NCI-H2081 treated with DMSO at 0.1 percent for 48 hours (cell line): ENCODE measurements at places on chromosomes 5 and 9.

- no peak for DNase-seq
Observed at GRCh38 chr9:19378164-19378563, 1.9 kb downstream of the RPS6 start.

- DNase-seq, result no peak
Observed at GRCh38 chr9:20865347-20865746, 166.1 kb downstream of the HACD4 start.

DNA sequence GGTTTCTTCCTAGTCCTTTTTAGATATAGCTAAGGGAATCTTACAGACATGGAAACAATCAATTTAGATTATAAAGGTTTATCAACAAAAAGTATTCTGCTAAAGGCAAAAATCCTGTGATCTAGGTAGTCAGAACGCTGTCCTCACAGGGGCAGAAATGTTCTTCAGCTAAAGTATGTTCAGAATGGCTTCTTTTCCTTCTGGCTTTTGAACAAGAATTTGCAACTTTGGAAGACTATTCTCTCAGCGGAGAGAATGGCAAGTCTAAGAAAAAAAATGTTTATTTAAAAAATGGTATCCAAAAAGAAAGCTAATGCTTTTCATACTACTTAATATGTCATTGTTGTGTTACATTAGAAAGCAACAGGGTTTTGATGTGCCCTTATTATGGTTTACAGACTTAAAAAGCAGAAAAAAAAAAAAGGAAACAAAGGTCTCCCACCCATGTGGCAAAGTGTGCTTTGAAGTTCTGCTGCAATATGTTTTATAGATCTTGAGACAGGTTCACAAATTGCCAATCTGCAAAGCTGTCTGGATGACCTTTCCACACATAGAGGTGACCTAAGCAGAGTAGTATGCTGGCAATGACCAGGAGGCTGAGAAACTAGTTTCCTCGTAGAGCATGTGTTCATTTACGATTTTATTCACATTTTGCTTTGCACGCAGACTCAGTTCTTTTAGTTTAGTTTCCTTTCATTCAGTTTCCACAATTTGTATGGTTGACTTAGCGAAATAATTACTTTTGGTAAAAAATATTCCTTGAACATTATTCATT, 45.1 kb upstream of the PJA2 start:
- no peak for DNase-seq

DNA sequence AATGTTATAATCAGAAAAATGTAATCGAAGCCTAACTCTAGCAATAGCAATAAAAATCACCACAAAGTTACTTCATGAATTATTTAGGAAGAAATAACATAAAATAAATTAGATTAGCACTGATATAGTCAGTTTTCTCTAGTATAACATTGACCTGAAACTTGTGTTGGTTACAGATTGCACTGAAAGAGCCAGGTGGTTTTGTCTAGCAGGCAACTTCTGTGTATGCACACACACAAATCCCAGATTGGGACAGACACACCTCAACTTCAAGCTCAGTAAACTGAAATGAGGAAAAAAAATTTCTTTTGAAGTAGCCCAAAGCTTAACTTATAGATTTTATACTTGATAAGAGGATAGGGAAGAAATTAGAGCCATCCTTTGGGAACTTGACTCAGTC, 129.3 kb downstream of the EFNA5 start:
- DNase-seq, result no peak

- no peak for DNase-seq
Observed at GRCh38 chr9:75797085-75797580, 93.3 kb upstream of the PCSK5 start.

- no peak for DNase-seq
Observed at GRCh38 chr9:130264414-130265350, 878 bp upstream of the HMCN2 start.

DNA sequence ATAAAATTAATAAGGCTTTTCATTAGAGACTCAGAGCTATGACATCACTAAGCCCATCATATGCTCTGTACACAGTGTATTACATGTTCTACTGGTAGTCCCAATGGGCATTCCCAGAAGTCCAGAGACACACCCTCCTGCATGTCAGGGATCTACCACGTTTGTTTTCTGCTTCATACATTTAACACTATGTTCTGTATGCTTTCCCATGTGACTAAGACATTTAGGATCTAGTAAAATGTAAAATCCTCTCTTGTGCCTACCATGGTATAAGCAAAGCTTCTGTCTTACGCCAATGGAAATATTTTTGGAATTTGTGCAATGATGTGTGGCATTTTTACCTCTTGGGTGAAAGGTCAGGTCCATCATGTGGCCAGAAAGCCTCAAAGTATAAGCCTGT, 192.4 kb downstream of the ADAMTSL1 start:
- DNase-seq, result no peak

- no peak for DNase-seq
Observed at GRCh38 chr5:171537923-171538537, 118.6 kb downstream of the FGF18 start.
